GM12864 (cell line): ENCODE measurements at places on chromosomes 1 and 21.

GRCh38 chr1:32240140-32240951 is 6.7 kb upstream of the FAM167B start:
- DNase-seq = no peak

- DNase-seq = no peak
Measured at GRCh38 chr21:37119421-37120218, 46.6 kb downstream of the TTC3 start.

DNA sequence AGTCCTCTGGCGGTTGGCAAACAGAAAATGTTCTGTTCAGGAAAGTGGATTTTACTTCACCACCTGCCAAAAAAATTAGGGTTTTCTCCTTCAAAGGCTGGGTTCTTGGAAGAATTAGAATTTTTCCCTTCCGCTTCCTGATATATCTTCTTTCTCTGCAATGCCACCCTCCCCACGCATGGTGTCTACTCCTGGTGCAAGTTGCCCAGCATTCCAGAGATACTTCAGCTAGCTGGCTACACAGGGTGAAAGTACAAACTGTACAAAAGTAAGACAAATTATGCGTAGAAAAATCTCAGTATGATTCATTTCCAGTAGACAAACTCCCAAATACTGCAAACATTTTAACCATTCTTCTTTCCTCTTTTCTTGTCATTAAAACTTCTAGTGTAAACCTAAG is 430.1 kb upstream of the ESRRG start:
- no peak for DNase-seq

GRCh38 chr1:108194051-108194450 is 6.1 kb downstream of the SLC25A24 start:
- no peak for DNase-seq

DNA sequence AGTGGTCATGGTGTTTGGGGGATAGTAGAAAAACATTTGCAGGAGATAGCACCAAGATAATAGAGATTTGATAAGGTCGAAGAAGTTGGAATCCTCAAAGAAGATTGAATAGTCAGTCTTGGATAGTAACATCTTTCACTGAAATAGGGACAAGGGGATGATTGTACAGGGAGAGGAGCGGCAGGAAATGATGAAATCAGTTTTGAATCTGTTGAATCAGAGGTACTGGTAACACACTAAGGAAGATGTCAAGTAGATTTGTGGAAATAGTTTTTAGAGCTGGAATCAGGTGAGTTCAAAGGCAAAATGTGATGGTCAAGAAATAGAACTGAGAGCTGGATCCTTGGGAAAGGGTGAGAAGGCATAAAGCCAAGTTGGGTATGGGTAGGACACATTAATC is 26.5 kb downstream of the CAP1 start:
- no peak for DNase-seq

GRCh38 chr21:22250355-22250754 is 1252.1 kb downstream of the NCAM2 start:
- no peak for DNase-seq

DNA sequence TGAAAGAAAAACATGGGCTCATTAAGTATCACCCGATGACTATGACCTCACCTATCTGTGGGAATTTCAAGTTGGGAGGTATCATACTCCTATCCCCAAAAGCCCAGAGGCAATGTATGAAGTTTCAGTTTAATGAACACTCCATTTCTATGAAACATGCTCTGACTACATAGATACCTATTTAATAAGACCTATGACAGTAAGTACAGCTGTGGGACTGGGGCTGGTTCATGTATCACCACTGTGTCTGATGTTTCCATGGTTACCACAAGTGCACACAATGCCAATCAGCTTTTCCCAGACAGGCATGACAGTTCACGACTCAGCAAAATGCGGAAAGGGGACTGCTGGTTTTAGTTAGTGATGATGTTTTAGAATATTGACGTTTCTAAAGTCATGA is 167.7 kb downstream of the SIPA1L2 start:
- DNase-seq = no peak

DNA sequence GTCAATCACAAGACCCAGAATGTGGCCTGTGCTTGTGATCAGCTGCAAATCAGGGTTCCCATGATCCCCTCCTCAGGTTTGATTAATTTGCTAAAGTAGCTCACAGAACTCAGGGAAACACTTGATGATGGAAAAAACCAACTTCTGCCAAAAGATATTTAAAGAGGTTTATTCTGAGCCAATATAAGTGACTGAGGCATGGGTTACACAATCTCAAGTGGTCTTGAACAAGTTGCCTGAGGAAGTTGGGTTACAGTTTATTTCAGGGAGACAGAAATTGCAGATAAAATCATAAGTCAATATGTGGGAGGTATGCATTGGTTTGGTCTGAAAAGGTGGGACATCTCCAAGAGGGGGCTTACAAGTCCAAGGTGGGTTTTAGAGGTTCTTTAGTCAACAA is 243.1 kb downstream of the S1PR1 start:
- no peak for DNase-seq

DNA sequence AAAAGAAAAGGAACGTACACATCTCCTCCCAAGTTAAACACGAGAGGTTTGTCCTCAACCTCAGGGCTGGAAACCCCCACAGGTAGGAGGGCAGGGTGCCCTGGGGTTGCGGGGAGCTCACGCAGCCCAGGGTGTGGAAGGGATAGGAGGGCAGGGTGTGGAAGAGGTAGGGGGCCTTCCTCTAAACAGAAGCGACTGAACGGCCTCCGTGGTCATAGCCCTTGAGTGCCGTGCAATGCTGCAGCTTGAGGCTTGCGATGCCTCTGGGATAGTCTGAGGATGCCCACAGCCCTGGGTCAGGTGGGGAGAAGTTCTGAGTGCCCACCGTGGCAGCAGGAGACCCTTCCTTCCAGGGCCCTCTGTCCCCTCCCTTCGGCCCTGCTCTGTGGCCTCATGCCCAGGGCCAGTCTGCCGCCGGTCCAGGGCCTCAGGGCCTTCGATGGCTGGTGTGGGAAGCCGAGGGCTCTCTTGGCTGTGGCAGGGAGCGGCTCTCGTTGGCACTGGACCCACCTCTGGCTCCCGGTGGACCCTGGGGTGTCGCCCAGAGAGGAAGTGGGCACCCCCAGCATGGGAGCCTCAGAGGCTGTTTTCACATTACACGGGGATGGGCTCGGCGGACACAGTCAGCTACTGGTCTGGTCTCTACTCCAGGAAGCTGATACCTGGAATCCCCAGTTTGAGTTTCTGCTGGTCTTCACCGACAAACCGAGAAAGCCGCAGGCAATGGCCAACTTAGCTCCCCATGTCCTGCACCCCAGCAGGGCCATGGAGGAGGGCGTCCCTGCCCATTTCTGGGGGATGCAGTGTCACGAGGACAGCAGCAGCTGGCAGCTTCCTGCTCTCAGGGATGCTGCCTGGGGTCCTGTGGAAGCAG is 6.4 kb upstream of the CDK11B start:
- DNase-seq = no peak

DNA sequence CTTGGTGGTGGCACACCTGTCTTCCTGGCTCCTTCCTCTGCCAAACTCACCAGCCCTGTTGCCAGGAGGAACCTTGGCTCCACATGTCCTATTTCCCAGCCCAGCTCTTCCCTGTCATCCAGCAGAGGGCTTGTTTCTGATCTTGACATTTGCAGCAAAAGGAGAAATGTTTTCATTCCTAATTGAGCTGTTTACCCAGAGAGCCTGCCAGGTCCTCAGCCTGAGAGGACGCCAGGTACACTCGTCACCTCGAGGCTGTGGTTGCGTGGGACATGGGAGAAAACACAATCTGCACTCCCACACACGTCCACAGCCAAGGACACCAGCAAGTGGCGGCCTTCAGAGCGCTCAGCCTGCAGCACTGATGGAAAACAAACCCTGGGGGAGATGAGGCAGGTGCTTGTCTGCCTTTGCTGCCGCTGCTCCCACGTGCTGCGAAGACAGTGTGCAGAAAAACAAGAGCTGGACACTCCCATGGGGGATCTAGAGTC is 132.8 kb upstream of the CD34 start:
- no peak for DNase-seq

DNA sequence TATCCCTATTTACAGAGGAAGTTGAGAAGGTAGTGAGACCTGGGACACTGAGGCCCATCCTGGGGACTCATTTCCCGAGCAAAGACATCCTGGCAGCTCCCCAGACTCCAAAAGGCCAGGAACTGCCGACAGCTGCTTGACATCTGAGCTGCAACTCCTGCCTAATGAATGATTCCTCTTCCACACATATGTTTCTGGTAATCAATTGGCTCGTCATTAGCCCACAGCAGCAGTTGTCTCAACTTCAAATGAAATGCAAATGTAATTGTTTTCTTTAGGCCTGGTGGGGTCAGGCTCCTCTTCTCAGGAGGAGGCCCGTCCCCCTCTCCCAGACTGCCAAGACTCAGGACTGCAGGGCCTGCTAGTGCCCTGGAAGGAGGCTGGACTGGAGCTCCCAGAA is 61.8 kb upstream of the DISP3 start:
- DNase-seq = no peak

DNA sequence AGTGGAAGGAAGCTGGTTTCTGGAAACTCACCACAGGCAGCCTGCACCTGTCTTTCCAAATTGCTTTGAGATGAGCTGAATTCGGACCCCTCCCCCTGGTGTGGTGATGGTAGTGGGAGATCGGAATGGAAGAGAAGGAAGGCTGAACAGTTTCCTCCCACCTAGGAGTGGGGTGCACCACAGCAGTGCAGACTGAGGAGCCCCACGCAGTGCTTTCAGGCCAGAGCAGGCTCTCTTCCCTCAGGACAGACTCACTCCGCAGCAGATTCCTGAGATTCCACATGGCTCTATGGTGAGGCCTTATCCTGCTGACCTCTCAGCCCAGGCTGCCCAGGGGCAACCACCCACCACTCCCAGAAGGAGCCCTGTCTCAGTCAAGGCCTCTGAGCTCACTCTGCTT is 80.9 kb downstream of the ATP1A1 start:
- DNase-seq = no peak

- no peak for DNase-seq
Measured at GRCh38 chr1:151346082-151346768, 827 bp downstream of the RFX5 start.

DNA sequence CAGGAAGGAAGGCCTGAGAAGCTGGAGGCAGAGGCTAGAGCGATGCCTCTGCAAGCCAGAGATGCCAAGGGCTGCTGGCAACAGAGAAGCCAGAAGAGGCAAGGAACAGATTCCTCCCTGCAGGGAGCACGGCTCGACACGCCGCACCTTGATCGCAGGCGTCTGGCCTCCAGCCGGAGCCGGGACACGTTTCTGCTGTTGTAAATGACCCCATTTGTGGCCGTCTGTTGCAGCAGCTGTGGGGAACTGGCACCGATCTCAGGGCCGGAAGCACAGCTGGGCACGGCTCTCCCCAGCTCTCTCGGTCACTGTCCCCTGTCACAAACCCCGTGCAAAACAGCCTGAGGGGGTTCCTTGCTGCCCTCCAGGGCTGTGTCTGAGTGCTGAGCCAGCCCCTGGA is 59.6 kb downstream of the SIK1 start:
- DNase-seq = no peak

DNA sequence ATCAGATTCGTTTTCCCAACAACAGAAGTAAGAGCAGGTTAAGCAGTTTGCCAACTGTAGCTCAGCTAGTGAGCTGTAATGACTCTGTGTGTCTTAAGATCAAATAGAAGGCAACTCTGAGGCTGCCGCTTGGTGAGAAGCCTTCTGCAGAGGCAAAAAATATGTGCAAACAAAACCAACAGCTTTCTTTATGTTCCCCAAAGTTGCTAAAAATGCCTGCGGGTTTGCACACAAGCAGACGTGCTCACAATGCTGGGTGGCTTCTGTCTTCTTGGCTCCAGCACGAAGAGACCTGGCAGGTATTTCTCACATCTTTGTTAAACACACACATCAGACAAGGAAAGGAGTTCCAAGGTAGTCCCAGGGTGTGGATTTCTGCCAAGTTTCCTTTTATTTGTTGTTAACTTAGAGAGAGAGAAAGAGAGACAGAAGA is 158.9 kb upstream of the JUN start:
- DNase-seq = no peak

GRCh38 chr1:58290685-58291372 is 255.7 kb downstream of the OMA1 start:
- no peak for DNase-seq

- no peak for DNase-seq
Measured at GRCh38 chr1:208528578-208529240, 284.5 kb upstream of the PLXNA2 start.

- DNase-seq = no peak
Measured at GRCh38 chr1:36912365-36912865, 121.9 kb downstream of the GRIK3 start.

GRCh38 chr1:190376044-190376443 is 101.6 kb downstream of the BRINP3 start:
- DNase-seq = no peak

DNA sequence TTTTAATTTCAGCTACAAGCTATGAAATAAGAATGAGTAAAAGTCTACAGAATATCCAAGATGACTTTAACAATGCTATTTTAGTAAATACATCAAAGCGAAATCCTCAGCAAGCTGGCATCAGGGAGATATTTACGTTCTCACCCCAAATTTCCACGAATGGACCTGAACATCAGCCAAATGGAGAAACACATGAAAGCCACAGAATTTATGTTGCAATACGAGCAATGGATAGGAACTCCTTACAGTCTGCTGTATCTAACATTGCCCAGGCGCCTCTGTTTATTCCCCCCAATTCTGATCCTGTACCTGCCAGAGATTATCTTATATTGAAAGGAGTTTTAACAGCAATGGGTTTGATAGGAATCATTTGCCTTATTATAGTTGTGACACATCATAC is 13.7 kb upstream of the CLCA1 start:
- no peak for DNase-seq

DNA sequence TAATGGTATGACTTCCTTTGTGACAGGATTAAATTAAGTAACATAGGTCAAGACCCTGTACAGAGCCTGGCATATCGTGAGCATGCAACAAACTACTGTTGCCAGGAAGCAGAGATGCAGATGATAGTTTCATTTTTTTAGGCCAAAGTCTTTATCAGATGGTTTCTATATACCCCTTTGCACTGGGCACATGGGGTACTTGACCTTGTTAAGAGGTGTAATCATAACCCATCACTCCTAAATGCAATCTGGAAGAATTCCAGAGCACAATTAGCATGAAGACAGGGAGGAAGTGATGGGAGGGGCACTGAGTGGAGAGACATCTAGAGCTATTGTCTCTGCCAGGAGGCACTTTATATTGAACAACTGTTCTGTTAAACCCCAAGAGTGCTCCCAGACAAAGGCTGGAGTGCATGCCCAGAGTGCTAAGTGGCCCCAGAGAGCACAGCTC is 22.1 kb downstream of the ZBTB17 start:
- no peak for DNase-seq

- no peak for DNase-seq
Measured at GRCh38 chr1:40625076-40625475, 40.4 kb downstream of the RIMS3 start.

GRCh38 chr1:228740543-228741317 is 5.5 kb downstream of the RHOU start:
- no peak for DNase-seq

DNA sequence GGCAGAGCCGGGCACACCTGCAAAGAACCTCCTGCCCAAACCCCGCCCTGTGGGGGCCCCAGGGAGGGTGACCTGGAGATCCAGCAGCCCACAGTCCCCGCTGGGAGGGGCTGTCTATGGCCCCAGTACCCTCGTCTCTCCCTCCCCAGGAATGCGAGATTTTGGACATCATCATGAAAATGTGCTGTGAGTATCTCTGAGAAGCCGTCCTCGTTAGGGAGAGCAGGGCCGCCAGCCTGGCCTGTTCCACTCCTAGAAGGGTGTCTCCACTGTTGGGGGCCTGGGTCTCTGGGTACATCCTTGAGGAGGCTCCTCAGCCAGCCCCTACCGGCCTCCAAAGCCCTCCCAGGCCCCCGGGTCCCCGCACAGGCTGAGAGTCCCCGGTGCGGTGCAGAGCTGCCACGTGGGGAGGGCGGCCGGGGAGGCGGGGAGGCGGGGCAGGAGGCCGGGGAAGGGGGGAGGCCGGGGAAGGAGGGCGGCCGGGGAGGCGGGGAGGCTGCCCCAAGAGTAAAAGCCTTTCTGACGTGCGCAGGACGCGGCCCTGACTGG is 18.7 kb downstream of the COL6A1 start:
- no peak for DNase-seq
